ENCODE measurements at places on chromosomes 4 and X.

- no peak for DNase-seq
Observed at GRCh38 chr4:6339818-6340445, 70.3 kb downstream of the WFS1 start.

GRCh38 chr4:151166636-151167035 is 67.2 kb downstream of the RPS3A start:
- peak; percentile 11 for DNase-seq

GRCh38 chr4:48112017-48112667 is 21.9 kb downstream of the TXK start:
- peak; percentile 18 for DNase-seq

DNA sequence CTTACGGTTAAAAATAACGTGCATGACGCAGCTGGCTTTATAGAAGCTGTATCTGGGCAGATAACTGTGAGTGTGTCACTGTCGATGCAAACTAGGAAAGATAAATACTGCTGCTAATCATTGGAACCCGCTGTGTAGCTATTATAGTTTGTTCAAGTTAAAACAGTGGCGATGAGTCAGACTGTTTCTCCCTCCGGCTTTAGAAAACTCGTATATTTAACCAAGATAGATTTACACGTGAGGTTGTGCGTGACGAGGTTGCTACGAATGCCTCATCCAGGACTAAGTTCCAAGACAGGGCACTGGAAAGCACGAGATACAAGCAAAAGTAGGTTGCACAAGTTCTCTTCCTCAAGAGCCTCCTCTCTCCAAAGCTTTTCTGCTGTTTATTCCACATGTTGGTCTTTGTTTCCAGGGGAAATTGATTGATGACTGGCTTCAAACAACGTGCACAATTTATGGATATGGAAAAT is 270.7 kb downstream of the FBXW7 start:
- DNase-seq = peak; percentile 13

DNA sequence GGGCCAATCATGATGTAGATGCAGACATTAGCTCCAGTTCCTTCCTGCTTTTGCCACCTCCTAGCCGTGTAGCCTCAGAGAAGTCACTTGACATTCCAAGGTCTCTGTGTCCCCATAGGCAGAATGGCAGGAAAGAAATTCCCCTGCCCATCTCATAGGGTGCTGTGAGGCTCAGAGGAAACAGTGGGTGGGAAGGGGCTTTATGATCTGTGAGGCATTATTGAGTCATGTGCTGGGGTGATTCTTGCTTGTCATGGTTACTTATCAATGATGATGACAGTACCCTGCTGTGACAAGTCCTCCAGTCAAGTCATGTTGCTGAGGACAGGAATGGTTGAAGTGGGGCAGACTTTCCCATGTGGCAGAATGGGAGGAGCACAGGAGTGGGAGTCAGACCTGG is 63.7 kb downstream of the MSX1 start:
- no peak for DNase-seq

DNA sequence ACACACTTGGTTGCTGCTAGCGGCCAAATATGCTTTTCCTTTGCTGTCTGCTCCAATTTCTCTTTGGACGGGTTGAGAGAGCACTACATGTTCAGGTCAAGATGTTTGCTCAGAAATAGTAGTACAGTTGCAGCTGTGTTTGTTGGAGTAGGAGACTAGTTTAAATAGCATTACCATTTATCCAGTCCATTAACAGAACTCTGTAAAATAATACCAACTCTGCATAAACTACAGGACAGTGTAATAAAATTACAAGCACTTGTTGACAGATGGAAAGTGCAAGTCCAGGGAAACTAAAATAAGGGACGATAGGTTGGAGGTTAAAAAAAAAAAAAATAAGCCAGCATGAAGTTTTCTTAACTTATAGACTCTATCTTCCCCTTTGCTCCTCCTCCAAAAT is 20.2 kb downstream of the SLIT2 start:
- no peak for DNase-seq

DNA sequence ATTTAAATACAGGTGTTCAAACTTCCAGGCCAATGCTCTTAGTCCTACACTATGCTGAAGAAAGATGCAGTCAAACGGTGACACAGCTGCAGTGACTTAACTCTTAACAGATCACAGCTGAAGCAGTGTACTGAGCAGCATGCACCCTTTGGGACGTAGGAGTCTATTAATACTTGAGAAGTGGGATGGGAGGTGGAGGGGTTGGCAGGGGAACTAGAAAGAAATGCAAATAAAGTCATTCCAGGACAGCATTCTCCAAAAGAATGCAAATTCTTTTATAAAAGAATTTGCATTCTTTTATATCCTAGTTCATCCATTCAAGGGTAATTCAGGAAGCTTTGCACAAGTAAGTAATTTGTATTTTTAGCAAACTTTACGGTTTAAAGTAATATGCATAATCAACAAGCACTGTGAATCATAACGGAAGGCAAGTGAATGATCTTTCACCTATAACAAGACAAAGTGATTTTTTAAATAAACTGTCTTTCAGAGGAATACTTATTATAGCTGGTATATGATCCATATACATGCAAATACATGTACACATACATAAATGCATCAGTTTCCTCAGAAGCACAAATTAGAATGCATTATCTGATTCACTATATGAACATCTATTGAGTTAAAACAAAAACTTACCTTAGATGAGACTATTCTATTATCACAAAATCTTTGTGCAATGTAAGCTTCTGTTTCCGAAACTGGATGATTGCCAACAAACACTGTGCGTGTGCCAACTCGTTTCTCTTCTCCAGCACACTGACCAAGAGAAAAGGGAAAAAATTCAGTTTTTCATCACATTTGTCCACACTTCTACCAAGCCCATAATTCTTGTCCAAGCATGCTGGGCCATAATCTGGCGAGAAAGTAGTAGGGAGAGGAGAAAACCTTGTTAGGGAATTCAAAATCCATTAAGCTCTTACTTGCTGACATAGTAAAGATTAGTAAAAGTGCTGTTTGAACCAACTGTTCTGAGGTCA is 106.5 kb downstream of the ATP11C start:
- peak; percentile 51 for DNase-seq

- no peak for DNase-seq
Observed at GRCh38 chr4:160505724-160506123, 1402.8 kb downstream of the RAPGEF2 start.

All from iris pigment epithelial cell (primary cell).